Aorta (tissue), 5 donors: ENCODE measurements at places on chromosomes 4 and X. TPM values are rescaled to one million over a fixed set of nuclear protein-coding genes. Genes with fewer than 3 reads are reported as not detected.

DNA sequence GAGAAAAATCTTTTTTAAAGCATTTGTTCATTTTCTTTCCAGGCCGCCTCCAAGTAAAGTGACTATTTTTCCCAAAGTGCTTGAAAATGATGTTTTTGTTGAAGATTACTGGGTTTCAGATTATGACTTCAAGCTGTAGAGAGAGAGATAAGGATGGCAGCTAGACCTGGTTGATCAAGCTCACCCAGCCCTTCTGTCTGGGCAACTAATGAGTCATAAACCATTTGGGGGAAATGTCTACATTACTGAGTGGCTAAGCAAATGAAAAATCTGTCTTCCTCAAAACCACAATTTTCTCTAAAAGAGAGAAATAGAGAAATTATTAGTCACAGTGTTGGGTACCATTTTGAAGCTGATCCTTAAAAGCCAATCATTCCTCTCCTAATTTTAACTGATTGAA, 355.4 kb upstream of the CPEB2 start:
- no peak for DNase-seq

GRCh38 chr4:65546882-65547416, 123.3 kb downstream of the EPHA5 start:
- no peak for DNase-seq

- no peak for DNase-seq
Observed at GRCh38 chrX:49226946-49227345, 6.2 kb downstream of the CACNA1F start.

Gene CENPI
- 1.7 TPM for total RNA-seq

GRCh38 chr4:66568001-66568400, 897.7 kb upstream of the EPHA5 start:
- no peak for DNase-seq

DNA sequence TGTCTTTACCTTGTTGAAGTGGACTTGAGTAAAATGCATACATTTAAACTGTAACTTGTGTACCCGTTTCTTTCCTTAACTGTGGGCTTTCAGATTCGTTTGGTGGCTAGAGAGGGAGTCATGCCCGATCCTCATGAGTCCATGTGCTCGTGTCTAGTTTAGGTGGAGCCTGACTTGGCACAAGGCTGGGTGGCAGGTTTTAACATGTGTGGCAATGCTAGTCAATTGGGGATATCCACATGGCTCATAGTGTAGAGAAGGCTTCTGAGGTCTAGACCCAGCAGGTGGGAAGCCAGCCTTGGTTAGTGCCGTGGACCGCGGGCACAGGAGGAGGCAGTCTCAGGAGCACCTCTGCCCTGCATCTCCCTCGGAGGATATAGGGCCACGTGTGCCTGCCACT, 48.5 kb upstream of the CLCN4 start:
- DNase-seq, result no peak

GRCh38 chr4:148335133-148335532, 107.1 kb downstream of the NR3C2 start:
- no peak for DNase-seq

Gene IL1RAPL2
- total RNA-seq, result not detected

DNA sequence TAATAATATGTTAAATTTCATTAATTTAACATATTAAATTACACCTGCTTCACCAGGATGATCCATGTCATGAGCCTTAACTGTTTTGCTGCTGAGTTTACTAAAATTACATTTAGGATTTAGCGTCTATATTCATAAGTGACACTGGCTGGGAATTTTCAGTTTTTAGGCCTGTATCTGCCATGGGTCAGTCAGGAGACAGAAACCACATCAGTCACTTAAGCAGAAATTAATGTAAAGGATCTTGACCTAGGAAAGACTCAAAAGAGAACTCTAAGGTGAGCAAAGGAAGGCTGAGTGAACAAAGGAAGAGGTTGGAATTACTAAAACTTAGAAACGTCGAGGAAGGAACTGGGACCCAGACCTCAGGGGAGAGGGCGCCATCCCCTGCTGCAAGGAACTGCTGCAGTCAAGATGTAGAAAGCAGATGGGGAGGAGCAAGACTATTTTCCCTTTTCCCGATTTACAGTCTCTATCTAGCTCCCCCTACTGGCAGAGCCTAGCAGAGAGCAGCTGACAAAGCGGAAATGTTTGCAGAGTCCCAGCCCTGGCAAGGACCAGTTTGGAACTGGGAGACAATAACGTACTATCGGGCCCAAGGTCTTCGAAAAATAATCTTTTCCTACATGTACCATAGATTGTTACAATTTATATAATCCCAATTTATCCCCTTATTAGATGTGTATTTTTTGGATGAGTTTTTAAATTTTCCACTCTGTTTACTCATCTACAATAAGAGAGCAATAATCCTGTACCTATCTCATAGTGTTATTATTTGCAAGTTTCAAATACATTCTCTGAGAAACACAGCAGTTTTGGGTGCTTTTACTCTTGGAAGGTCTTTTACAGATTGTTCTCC, 22.6 kb upstream of the RBBP7 start:
- peak; percentile 71 for DNase-seq

DNA sequence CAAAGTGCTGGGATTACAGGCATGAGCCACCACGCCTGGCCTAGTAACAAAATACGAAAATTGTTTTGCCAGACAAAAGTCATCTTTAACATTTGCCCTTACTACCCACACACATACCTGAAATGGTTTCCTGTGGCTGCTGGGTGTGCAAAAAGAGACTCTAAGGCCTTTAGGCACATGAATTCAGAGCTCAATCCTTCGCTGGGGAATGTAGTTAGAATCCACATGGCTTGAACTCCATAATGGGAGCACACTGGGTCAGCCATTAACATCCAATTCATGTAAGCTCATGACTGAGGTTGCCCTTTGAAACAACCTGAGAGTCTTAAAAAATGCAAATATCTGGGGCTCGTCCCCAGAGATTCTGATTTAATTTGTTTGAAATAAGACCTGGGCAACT, 87.8 kb downstream of the HPGD start:
- no peak for DNase-seq

Gene HSFX1
- 3.5 TPM for total RNA-seq

GRCh38 chrX:68307769-68308168, 125.5 kb downstream of the OPHN1 start:
- no peak for DNase-seq

GRCh38 chr4:181952478-181952877, 290.7 kb upstream of the TENM3 start:
- DNase-seq, result no peak

Gene SH3D19
- 110 TPM for total RNA-seq

Gene FDCSP
- not detected for total RNA-seq

Gene CITED1
- total RNA-seq, result not detected

Gene MSX1
- 14.5 TPM for total RNA-seq

DNA sequence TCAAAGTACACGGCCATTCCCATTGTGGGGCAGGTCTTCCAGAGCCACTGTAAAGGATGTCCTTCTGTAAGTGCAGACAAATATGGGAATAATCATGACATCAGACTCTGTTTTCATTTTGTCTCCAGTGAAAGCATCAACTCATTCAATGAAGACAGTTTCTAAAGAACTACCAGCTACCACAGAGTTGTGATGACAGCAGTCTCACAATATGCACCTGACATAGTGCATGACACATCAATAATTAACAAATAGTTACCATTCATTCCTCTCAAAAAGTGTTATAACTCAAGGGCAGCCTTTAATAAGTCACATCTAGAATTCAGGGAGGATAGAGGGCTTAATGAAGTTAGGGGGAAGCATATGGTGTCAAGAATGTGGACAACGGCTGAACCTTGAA, 20.2 kb downstream of the MTTP start:
- DNase-seq, result no peak

- DNase-seq, result no peak
Observed at GRCh38 chr4:56691425-56691824, 10.3 kb upstream of the HOPX start.

Gene BMPR1B
- total RNA-seq, result 14.6 TPM

Gene MAGEC2
- not detected for total RNA-seq
